ENCODE measurements at places on chromosomes 2 and 18.

DNA sequence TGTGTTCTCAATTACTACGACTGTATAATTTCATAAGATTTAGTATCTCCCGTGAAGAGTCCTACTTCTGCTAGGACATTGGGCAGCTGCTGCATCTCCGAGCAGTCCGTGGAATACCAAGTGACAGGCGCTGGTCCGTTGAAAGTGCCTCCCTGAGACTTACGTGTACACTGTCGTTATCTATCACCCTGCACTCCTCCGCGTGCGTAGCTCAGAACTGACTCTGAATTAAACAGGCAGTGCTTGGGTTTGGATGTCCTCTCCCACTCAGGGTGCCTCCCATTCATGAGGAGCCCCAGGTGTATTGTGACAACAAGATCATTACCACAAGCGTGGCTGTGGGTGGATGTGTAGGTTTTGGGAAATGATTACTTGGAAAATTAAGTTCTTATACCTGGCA, 148.4 kb downstream of the SH3RF3 start:
- DNase-seq = no peak

DNA sequence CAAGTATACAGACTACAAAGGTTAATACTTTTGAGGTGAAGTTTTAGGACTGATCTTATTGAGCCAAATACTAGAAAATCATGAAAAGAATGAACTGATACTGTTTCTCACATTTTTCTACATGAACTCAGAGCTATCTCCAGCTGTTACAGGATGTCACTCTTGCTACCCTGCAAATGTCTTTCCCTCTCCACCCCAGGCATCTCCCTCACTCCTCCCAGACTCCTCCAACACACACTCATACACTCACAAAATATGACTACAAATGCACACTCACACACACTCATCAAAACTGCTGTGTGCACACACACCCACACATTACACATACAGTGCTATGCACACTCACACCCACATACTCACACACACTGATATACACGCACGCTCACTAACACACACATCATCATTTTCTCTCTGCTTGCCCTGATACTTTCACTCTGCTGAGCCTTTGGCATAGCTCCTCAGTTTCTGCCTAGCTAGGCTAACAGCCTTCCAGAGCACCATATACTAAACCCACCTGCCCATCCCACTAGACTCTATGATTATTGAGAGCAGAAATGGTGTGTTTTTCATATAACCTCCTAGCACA, 273.3 kb downstream of the CD226 start:
- DNase-seq = no peak

DNA sequence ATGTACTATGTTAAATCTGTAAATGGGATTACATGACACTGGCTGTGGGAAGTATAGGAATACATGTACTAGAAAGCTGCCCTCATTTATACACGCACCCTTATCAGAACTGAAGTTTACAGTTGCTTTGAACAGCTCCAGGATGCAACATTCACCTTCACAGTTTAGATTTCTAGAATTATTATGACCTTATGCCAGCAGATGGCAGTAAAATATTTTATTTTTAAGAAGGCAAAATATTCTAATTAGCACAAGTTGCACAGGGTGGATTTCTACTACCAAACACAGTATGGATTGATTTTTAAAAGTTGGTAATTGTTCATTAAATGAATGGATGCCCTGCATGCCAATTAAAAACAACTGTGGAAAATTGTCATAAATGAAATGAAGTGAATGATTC, 670.4 kb downstream of the KCNJ3 start:
- no peak for DNase-seq

DNA sequence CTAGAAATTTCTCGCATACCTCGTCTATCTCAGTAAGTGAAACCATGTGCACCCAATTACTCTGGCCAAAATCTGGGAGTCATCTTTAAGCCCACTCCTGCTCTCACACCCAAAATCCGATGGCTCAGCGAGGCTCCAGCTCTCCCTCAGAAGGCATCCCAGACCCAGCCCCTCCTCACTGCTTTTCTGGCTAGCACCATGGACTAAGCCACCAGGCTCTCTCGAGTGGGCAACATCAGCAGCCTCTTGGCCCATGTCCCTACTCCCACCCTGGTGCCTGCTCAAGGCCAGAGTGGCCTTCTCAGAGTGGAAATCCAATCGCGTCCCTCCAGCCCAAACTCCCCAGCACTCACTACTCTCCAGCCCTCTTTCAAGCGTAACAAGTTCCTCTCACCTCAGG, 27.2 kb downstream of the TNS1 start:
- DNase-seq = no peak

- DNase-seq = no peak
Observed at GRCh38 chr2:134736167-134736880, 17.5 kb upstream of the TMEM163 start.

GRCh38 chr2:31729442-31730092, 148.8 kb upstream of the SRD5A2 start:
- no peak for DNase-seq

DNA sequence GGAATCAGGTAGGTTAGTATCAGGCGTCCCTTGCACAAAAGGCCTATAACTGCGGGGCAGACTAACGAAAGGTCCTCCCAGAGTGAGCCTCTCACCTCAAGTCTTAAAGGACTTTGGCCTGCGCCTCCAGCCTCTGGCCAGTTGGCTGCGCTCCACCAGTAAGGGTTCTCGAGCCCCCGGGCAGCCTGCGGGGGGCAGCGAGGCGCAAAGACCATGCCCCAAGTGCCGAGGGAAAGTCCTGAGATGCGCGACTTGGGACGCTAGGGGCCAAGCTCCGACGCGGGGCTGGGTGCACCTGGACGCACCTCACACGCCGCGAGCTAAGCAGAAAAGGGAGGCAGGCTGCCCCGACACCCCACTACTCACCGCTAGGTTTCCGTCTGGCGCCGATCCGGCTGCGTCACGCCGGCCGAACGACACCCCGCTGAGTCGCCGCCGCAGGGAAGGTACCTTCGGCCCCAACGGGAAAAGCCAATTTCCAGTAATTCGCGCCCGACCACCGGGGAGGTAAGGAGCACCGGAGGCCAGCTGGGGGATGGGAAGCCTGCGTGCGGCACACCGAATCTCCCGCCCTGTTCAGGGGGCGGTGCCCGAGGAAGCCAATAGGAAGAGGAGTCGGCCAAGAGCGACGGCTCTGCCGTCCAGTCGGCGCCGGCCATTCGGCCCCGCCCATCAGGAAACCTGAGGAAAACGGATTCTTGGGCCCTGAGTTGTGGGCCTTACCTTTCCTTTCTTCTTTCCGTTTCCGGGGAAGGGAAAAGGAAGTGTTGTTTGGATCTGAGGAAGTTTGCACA, at the start of gene ORC2:
ORC2 (minus strand) TSS at position 537 of the 794 bp plus-strand sequence. CDS start 5,537 bp downstream, outside the sequence.
- DNase-seq = peak; percentile 85

GRCh38 chr2:160043265-160043664, 19.1 kb downstream of the PLA2R1 start:
- DNase-seq = no peak

DNA sequence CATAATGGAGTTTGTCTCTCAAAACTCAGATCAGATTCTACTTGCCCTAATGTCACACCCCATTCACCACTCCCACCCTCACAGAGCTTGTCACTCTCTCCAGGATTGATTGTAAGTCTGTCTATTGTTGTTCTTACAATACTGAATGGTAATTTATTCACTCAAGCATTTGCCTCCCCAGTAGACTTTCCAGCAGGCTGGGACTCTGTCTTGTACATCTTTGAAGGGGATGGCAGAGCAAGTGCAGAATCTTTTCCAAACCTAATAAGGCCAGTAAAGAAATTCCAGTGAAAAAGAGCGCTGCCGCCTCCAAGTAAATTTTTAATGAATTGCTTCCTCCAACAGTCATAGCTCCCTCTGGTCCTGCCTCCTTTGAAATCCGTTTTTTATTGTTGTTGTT, 56.9 kb downstream of the RBM43 start:
- DNase-seq = no peak

- DNase-seq = no peak
Observed at GRCh38 chr2:192827735-192828134, 633.0 kb upstream of the TMEFF2 start.

GRCh38 chr18:69840001-69840400, 107.7 kb downstream of the CD226 start:
- no peak for DNase-seq

DNA sequence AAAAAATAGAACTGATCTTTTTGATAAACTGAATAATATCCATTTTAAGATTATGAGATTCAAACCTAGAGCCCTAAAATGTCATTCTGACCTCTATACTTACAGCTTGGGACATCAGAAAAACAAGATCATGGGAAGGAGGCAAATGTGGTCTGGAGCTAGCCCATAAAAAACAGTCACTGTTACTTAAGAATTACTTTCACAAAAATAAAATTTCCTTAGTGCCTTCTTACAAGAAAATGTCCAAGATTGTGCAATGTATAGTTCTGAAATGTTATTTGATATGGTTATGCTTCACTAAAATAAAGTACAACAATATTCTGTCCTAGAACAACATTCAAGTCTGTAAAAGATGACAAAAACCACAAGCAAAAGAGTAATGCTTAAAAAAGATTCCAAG, 247.6 kb downstream of the DYM start:
- DNase-seq = no peak

GRCh38 chr2:118913131-118913802, 28.7 kb upstream of the MARCO start:
- DNase-seq = no peak

GRCh38 chr2:238582159-238582558, 155.4 kb downstream of the ASB1 start:
- no peak for DNase-seq

DNA sequence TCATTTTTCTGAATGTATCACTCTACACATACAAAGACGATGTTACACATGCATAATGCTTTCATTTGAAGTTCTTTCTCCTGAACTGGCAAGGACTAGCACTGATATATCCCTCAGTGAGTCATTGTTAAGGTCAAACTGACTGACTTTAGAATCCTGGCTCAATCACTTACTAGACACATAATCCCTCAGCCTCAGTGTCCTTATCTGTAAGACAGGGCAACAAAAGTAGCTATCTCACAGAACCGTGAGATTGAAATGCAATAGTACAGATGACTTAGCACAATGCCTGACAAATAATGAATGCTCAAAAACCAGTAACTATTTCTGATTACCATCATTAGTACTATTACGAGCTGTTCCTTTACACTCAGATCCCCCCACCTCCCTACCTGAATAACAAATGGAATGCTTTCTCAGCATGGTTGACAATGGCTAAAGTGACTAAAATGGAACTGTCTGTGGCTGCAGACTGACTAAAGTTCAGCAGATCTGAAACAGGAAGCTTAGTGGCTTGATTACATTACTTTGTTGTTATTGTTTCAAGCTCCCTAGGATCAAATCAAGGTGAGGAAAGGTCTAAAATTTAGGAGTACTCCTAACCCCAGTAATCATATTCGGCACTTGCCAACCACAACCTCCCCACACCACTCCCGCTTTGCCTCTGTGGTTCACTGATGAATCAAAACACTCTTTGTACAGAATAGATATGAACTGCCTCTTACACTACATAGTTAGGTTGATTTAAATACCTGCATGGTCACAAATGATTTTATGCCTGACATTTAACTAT, 35.8 kb upstream of the CACNB4 start:
- no peak for DNase-seq

GRCh38 chr2:20738772-20739171, 71.8 kb downstream of the GDF7 start:
- no peak for DNase-seq

DNA sequence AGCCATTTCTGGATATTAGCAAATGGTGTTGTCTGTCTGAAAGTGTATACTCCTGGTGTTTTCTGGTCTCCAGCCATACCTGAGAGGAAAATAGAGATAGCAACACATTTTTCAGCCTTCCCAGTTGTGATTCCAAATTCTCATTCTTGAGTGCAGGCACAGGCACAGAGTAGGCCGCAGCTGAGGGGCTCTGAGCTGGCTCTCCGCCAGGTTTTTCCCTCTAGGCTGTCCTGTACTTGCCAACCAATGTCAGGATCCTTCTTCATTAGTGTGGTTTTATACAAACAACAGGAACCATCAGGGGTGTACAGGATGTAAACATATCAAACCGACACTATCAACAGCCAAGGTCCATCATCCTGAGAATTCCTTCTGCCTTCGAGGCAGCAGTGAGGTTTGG, 1733.6 kb upstream of the CELF4 start:
- no peak for DNase-seq

DNA sequence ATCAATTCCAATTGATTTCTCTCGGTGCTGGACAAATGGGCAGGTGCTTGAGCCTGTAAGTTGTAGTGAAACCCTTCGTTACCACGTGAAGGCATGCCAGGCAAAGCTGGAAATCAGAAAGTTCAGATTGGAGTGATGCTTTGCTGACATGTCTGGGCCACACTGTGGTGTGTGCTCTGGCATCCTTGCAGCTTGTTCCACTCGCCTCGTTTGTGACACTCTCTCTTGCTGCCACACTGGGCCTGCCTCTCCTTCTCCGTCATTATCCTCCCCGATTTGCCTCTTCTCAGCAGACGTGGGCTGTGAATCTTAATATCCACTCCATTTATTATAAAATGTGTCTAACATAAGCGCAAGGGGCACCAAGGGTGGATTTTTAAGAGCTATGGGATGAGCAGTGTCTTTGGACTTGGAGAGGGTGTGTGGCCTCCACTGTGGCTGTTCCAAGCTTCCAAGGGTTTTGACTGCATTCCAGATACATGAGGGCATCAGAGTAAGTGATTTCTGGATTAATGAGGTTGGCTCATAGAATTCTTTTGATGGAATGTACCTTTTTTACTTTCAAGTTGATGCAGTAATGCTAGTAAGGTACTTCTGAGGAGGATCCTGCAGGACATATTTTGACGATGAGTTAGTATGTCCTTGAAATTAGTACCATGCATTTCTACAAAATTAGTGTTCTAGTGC, 238.8 kb downstream of the TPGS2 start:
- DNase-seq = no peak

- DNase-seq = no peak
Observed at GRCh38 chr18:37487400-37487867, 78.2 kb downstream of the CELF4 start.

- DNase-seq = no peak
Observed at GRCh38 chr2:200509235-200509611, 645 bp downstream of the KCTD18 start.

DNA sequence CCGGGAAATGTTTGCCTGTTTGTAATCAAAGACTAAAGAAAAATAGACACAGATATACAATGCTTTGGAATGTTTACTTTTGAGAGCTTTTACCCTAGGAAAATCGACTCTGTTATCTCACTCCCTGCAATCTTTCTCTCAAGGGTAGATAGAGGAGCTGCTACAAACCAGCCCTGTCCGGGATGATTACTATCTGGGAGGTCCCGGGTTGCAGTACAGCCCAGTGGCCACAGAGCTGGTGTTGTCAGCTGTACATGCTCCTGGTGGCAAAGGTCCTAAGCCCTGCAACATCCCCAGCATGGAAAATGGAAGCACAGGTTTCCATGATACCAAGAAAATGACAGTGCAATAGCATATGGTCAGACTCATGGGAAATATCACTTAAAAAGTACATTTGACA, 570.5 kb upstream of the SOX11 start:
- no peak for DNase-seq

GRCh38 chr18:32435631-32436500, 34.8 kb downstream of the GAREM1 start:
- no peak for DNase-seq
